ENCODE measurements at places on chromosomes 5 and 9.

- no peak for DNase-seq
Observed at GRCh38 chr5:108079753-108080152, 302.1 kb downstream of the FBXL17 start.

DNA sequence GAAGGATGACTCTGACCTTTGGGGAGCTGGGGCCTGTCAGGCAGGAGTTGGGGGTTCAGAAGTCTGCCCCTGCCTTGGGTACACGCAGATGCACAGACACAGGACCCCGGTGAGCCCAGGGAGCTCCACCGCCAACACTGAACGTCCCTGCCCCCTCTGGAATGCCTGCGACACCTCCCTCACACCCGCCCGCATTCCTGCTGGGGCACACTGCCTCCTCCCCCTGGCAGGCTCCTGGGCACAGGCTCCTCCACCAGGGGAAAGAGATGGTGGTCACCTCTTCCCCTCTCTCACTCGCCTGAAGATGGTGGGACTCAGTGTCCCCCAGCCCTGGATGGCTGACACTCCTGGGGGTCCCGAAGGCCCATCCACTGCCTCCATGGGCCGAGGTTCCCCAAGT is 12.0 kb downstream of the CRB2 start:
- no peak for DNase-seq

- DNase-seq, result no peak
Observed at GRCh38 chr5:109406719-109407118, 3.1 kb downstream of the PJA2 start.

DNA sequence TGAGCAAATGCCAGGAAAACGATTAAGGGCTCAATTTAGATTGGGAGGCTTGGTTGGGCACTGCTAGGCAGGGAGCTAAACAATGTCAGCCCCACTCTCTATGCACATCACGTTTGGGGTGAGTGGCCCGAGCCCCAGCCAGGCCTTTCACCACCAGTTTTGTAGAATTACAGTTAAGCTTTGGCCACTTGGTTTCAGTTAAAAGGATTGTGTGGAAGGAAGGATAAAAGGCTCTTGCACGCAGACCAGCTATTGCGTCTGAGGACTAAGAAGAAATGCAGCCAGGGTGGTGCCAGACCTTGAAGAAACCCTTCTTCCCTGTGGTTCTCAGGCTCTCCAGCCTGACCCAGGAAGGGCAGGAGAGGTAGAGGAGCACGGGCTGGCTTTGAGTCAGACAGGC is 125.3 kb upstream of the SLC44A1 start:
- no peak for DNase-seq

- DNase-seq, result no peak
Observed at GRCh38 chr5:173243831-173244305, 8.9 kb upstream of the NKX2-5 start.

DNA sequence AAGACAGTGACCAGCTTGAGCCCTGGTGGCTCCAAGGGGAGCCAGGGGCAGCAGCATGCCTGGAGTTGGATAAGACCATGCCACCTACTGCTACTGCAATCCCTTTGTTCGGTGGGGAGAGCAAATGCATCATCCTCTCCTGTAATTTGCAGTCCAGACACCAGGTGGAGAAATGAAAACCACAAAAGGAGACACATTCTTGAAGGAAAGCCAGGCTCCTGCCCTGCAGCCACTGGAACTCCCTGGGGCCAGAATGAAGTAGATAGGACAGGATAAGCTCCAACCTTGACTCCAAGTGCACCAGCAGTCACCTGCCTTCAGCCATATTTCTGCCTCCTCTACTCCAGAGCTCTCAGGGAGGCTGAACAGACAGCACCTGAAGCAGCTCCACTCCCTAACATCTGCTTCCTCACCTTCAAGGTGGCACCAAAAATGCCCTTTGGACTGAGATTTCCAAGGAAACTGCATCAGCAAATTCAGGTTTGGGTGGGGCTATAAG is 65.1 kb upstream of the IQGAP2 start:
- no peak for DNase-seq

GRCh38 chr9:131454028-131454427 is 48.7 kb upstream of the POMT1 start:
- DNase-seq, result no peak

GRCh38 chr9:71936066-71936465 is 24.6 kb downstream of the C9orf85 start:
- no peak for DNase-seq

GRCh38 chr5:88459971-88460370 is 191.3 kb upstream of the TMEM161B start:
- DNase-seq, result no peak

DNA sequence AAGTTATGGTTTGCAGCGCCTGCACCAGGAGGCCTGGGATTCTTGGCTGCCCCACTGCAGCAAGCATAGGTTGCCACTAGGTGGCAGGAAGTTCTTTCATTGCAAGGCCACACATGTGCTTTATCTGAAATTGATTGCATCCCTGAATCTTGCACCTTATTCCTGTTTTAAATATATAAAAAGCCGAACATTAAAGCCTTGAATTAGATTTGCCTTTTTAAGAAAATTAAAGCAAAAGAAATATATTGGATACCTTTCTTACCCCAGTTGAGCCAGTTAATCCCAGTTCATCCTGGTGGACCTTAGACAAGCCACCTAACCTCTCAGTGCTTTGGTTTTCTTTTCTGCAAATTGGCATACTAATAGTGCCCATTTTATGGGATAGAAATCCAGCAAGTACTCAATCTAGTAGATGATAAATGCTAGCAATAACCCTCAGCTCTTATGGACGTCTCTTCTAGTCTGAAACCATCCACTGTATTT is 6.3 kb upstream of the TRMT10B start:
- DNase-seq, result no peak

Measured in esophagus squamous epithelium (tissue), 5 donors.